ENCODE measurements at places on chromosomes 6 and 20.

GRCh38 chr6:100491952-100492670, 27.4 kb upstream of the SIM1 start:
- DNase-seq: no peak

GRCh38 chr6:106133040-106133439, 46.9 kb downstream of the PRDM1 start:
- DNase-seq: no peak

DNA sequence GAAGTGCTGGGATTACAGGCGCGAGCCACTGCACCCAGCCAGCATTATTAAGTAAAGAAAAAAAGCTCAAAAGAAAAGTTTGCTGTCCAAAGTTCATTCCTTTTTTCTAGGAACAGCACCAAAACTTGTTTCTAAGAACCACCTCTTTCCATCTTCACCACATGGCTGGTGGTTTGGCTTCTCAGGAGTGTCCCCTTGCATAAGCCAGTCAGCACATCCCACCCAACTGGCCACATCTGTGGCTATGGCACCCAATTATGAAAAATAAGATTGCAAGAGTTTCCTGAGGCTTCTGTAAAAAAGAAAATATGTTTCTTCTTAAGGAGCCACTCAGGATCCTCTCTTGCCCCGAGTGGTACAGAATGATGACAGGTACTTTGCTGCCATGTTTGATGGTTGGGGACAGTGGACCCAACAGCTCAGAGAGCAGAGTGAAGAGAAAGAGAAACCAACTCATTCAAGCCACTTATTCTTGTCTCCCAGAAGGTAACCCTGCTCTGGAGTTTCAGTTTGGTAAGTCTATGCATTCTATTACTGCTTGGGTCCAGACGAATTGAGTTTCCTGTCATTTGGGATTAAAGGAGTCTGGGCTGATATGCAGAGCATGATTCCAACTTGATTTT, 65.3 kb downstream of the PSMB1 start:
- no peak for DNase-seq

DNA sequence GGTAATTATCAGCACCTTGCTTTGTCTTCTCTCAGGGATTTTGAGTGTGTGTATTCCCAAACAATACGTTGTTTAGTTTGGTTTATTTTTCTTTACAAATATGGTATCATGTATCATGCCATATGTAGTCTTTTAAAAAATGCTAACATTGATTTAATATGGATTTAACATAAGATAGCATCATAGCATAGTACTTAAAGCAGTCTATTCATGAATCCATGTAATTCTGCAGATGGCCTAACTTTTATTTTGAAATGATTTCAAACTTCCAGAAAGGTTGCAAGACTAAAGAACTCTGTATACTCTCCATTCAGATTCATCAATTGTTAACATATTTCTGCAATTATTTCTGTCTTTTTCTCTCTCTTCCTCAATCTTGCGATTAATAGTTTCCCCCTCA, 7.9 kb downstream of the ZDHHC14 start:
- no peak for DNase-seq

All from CMK (cell line).